ENCODE measurements at places on chromosomes 3 and 15. TPM values are rescaled to one million over a fixed set of nuclear protein-coding genes. Genes with fewer than 3 reads are reported as not detected.

DNA sequence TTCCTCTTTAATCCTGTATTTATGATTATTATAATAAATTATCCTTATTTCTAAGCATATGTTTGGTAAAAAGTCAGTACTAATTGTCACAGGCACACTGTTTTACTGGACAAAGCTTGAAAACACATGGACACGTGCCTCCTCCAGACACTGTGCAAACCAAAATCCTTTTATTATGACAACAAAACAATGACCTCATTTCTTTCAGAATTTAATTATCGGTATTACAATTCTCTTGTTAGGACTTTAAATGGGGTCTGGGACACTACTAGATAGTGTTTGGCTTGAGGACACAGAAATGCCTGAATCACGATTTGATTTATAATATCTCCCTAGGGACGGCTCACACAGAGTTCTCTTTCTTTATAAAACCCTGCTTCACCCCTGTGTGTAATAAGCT, 107.3 kb upstream of the IGSF10 start:
- DNase-seq = no peak

NGRN gene
- 79.2 TPM for total RNA-seq

GRCh38 chr15:56042498-56042897, 49.1 kb upstream of the NEDD4 start:
- no peak for DNase-seq

TYRO3 gene
- 43.0 TPM for total RNA-seq

- no peak for DNase-seq
Observed at GRCh38 chr3:12946251-12946648, 104.9 kb upstream of the RPL32 start.

DNA sequence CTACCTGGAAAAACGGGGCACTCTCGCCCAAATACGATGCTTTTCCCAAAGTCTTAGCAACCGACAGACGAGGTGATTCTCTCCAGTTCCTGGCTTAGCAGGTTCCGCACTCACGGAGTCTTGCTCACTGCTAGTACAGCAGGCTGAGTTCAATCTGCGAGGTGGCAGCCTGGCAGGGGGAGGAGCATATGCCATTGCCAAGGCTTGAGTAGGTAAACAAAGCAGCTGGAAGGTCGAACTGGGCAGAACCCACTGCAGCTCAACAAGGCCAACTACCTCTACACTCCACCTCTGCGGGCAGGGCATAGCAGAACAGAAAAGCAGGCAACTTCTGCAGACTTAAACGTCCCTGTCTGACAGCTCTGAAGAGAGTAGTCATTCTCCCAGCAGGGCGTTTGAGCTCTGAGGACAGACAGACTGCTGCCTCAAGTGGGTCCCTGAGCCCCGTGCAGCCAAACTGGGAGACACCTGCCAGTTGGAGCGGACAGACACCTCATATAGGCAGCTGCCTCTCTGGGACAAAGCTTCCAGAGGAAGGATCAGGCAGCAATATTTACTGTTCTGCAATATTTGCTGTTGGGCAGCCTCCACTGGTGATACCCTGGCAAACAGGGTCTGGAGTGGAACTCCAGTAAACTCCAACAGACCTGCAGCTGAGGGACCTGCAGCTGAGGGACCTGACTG, 73.4 kb upstream of the CADM2 start:
- no peak for DNase-seq

DNA sequence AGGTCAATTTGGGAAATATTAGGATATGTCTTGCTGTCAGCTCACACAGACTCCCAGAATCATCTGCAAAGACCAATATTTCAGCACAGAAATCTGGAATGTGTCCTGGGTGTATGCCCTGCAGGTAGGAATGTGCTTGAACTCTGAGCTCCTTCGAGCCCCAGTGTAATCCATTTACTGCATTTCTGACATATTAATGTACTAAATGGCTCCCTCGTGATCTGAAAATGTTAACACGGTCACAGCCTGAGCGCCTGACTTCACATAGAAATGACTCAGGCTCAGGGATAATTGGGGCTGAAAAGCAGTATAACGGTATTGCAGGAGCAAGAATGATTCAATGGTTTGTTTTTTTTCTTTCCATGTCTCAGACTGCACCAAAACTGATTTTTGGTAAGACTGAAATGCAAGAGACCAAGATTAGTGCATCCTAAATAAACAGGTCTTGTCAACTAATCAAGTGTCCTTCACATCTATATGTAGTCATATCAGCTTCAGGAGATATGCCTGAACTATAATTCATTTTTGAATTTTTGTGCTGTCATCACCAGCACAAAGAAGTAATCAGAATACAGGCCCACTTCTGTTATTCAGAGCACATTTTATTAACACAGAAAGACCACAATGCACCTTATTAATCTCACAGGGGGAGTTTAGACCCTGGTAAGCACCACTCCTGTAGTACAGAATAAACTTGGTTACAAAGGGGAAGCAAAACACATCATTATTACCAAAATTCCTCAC, 49.8 kb downstream of the DCLK3 start:
- DNase-seq = no peak

- DNase-seq = no peak
Observed at GRCh38 chr15:62141643-62142588, 23.2 kb downstream of the C2CD4B start.

DNA sequence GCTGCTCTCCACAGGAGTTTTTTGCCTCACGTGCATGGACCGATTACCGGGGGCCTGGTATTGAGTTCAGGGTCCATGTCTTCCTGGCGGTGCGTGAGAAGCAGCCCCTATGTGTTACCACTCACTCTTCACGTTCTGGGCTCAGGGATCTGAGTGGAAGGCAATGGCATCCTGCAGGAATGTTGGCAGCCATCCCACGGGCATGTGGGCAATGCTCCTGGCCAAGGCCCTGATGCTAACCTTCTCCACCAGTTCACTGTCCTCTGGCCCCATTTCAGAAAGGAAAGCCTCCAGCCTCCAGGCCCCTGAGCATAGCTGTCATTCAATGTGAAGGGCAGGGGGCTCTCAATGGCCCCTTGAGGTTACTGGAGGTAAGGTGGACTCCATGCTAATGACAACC, 43.0 kb upstream of the KY start:
- DNase-seq = no peak

- DNase-seq = no peak
Observed at GRCh38 chr3:53293867-53294266, 38.0 kb upstream of the TKT start.

GRCh38 chr3:195186041-195186709, 84.8 kb downstream of the XXYLT1 start:
- no peak for DNase-seq

QTRT2 gene
- total RNA-seq = 35.0 TPM

PAK6 gene
- 7.8 TPM for total RNA-seq

GRCh38 chr3:175672119-175672689, 813.1 kb downstream of the NAALADL2 start:
- DNase-seq = no peak

ZDHHC23 gene
- 8.1 TPM for total RNA-seq

SMAD3 gene
- 59.0 TPM for total RNA-seq

DNA sequence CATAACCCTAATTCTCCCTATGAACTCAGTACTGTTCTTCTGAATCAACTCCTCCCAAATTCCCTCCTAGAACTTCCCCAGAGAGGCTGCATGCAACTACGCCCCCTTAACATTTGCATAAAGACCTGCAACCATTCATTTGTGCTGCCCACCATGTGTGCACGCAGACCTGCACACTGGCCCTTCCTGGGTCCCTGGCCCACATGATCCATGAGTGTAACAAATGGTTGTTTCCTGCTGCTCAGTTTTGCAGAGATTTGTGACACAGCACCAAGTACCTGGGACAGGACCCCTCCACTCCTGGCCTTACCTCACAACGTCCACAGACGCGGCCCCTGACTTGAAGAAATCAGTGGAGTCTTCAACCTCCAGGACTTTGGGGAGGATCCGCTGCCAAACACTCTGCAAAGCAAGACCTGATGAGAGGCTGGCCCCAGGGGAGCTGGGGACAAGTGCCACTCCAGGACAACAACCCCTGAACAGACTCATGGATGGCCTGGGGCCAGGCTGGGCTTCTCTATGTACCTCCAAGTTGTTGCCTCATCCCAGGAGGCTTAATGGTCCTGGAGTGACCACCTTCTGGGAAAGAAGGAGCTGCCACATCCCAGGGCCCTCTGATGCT, 33.8 kb downstream of the ALDH1L1 start:
- peak; percentile 40 for DNase-seq

GRCh38 chr3:17014709-17015108, 130.0 kb downstream of the PLCL2 start:
- DNase-seq = no peak

DNA sequence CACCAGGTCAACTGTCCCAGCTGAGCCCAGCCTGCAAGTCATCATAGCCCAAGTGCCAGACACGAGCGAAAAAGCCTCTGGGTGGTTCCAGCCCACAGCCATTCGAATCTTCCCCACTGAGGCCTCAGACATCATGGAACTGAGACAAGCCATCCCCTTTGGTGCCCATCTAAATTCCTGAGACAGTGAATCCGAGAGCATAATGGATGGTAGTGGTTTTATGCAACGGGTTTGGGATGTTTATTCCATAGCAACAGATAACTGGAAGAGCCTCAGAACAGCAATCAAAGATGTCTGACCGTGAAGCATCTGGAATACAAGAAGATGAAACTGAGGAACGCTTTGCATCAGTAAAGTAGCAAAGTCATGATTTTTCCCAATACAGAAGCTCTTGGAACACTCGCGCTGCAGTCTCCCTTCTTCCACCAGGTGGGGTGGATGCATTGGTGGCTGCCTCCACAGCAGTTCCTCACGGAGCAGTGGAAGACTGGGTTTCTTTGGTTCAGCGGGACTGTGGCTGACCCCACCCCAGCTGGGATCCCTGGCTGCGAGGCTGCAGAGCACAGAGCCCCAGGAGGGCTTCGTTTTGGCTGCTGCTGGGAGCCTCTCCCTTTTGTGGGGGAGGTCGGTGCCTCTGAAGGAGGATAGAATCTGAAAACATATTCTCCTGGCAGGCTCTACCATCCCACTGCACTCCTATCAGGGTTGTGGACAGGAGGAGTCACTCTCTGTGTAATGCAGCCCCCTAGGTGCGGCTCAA, 26.4 kb upstream of the PDE8A start:
- no peak for DNase-seq

GRCh38 chr15:73437543-73438109, 5.3 kb upstream of the REC114 start:
- DNase-seq = no peak

DNA sequence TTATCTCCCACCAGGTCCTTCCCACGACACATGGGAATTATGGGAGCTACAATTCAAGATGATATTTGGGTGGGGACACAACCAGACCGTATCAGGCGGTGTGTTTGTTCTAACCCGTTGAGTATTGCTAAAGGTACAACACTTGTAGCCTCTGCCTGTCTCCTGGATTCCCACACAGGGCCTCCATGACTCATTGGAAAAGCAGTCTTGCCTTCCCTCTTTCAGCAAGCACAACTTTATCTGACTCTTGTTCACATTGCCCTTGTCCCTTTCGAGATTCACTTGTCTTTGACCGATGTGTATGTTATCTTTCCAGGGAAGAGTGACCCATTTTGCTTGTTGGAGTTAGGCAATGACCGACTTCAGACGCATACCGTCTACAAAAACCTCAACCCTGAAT, 152.3 kb downstream of the MCTP2 start:
- no peak for DNase-seq
